ENCODE measurements at places on chromosomes 1 and 21.

DNA sequence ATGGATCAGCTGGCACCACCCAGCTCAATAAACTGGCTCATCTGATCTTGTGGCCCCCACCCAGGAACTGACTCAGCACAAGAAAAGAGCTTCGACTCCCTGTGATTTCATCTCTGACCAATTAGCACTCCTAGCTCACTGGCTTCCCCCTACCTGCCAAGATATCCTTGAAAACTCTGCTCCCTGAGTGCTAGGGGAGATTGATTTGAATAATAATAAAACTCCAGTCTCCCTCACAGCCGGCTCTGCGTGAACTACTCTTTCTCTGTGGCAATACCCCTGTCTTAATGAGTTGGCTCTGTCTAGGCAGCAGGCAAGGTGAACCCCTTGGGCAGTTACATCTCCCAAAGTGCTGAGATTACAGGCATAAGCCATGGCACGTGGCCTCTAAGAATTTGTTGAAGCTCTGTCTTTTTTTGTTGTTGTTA lies 11.8 kb upstream of the RHBDL2 start:
- DNase-seq, result no peak

DNA sequence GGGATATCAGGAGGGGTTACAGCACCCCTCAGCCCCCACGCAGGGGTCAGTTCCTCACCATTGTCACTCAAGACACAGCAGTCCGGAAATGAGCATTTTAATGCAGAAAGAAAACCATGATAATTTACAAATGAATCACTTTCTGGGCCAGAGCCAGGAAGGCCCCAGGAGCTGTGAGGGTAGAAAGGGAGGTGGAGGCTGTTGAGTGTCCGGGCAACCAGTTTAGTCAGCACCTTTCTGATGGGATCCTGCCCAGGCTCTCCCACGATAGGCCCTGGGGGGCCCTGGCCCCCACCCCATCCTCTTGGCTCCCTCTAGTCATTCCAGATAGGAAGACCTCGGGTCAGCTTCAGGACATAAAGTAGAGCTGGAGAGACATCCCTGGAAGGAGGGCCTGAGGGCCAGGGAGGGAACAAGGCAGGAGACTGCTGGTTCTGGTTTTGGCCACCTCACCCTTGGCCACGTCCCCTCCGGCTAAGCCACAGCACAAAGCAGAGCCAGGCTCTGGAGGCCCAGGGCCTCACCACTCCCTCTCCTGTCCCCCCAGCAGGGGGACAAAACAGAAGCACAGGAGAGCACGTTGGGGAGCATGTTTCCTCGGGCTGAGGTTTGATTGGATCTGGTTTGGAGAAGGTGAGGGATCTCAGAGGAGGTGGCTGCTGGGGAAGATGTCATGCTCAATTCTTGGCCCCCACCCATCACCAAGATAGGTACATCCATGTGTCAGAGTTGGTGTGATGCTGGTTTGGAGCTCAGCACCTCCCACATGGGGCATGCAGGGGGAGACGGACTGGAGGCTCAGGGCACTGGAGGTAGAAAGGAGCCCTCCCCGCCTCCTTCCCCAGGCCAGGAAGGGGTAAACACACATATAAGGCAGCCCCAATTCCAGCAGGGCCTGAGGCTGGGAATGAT lies 20.6 kb downstream of the ETNK2 start:
- DNase-seq, result peak; percentile 86

DNA sequence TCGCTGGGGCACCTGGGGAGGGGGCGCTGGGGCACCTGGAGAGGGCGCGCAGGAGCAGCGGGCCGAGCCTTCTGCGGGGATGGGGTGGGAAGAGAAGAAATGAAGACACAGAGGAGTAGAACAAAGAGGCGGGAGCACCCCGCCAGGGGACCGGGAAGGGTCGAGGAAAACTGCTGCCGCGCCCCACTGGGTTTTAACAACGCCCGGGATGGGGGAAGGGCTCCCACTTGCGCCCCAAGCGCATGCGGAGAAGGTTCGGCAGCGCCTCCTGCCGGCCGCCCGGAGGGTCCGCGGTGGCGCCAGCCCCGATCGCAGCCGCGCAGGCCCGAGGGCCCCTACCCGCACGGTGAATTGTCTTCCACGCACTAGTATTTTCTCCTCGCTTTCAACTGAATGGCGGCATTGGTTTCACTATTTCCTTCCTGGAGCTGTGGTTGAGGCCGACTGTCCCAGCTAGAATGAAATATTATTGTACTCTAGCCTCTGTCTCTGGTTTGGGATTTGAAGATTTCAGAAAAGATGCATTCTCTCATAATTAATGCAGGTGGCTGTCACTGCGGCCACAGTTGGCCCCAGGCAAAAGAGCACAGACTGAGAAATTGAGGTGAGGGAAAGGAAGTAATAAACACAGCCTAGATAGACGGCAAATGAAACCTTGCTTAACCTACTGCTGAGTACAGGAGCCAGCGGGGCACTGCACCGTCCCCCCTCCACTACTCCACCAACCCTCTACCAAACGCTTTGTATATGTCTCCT lies 57.3 kb downstream of the MAB21L3 start:
- DNase-seq, result peak; percentile 36

DNA sequence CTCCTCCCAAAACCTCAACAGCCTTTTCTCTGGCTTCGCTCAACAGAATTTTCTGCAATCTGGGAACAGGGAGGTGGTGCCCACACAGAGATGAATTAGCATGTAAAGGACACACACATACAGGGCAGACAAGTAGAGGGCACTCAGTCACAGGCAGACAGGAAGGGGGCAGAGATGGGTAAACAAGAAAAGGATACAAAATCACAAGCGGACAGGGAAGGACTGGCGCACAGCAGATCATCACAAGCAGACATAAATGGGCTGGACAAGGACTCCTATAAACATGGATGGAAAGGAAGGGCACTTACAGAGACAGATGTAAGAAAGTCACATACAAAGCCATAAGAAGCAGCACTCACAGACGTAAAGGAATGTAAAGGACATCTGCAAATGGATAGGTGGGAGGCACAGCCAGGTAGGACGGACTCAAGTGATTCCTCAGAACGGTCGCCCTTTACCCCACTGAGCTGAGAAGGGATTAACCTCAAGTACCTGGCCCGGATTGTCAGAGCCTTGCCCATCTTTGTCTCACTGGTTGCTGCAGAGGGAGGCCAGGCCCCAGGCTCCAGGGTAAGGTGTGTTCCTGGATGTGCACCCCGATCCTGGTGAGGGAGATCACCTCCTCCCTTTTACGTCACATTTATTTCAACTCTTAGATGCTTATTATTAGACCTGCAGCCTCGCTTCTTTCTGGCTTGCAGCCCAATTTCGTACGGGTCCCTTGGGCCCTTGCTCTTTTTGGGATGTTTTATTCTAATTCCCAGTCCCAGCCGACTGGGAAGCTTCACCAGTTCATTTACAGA lies 836 bp upstream of the PRCC start:
- peak; percentile 18 for DNase-seq

DNA sequence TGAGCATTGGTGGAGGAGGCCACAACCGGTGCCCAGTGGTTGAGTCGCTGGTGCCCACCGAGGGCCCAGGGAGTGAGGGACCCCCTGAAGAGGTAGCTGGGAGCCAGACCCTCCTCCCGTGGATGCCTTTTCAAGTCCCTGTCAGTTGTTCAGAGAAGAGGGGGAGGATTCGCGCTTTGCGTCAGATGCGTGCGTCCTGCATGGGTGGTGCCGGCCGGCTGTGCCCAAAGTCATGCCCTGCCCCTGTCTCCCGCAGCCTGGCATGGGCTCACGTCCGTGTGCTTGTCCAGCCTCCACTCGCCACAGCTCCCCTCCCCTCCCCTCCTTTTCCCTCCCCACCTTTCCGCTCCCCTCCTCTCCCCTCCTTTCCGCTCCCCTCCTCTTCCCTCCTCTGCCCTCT lies 45.2 kb downstream of the PRKCZ start:
- no peak for DNase-seq

DNA sequence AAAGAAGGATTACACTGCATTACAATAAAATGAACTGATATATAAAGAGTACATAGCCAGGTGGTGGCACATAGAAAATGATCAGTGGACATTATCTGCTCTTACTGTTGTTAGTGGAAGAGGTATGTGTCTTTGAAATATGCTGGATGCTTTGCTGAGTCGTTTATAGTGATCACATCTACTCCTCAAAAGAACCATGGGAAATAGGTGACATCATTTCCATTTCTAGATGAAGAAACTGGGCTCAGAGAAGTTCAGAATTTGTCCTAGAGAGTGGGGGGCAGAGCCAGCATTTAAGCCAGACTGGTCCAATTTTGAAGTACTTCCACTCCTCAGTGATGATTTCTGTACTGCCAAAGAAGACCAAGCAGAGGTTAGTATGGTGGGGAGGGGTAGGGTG lies 34.0 kb upstream of the BACH1 start:
- no peak for DNase-seq

GRCh38 chr1:29651246-29651645 lies 414.9 kb downstream of the PTPRU start:
- DNase-seq, result no peak

DNA sequence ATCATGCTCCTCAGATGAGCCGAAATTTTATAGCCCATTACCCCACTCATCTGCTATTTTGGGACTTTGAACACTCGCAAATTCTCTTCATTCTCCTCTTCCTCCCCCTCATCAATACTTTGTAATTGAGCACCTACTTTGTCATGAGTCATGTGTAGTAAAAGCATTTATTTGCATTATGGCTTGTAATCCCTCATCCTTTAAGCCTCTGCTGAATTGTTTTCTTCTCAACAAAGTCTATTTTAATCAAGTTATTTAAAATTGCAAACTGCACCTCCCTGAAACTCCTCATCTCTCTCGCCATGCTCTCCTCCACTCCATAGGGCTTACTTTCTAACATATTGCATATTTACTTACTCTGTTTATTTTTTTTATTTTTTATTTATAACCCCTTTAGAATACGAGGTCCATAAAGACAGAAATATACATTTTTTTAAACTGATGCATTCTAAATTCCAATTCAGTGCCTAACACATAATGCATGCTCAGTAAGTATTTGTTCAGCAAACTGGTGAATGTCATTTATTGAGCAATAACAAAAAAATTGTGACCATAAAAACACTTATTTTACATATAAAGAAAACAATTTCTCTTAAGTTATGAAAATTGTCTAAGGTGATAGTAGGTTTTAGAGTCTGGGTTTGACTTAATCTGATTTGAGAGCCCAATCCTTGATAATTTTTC lies 161.7 kb downstream of the FASLG start:
- no peak for DNase-seq

DNA sequence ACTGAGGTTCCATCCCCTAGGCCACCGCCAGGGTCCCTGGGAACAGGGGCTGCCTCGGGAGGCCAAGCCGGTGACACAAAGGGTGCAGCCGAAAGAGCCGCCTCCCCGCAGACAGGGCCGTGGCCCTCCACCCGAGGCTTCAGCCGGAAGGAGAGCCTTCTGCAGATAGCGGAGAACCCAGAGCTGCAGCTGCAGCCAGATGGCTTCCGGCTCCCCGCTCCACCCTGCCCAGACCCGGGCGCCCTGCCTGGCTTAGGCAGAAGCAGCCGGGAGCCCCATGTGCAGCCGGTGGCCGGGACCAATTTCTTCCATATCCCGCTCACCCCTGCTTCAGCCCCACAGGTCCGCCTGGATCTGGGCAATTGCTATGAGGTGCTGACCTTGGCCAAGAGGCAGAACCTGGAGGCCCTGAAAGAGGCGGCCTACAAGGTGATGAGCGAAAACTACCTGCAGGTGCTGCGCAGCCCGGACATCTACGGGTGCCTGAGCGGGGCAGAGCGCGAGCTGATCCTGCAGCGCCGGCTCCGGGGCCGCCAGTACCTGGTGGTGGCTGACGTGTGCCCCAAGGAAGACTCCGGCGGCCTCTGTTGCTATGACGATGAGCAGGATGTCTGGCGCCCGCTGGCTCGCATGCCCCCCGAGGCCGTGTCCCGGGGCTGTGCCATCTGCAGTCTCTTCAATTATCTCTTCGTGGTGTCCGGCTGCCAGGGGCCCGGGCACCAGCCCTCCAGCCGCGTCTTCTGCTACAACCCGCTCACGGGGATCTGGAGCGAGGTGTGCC lies 1.4 kb downstream of the KLHDC7A start:
- DNase-seq, result no peak

DNA sequence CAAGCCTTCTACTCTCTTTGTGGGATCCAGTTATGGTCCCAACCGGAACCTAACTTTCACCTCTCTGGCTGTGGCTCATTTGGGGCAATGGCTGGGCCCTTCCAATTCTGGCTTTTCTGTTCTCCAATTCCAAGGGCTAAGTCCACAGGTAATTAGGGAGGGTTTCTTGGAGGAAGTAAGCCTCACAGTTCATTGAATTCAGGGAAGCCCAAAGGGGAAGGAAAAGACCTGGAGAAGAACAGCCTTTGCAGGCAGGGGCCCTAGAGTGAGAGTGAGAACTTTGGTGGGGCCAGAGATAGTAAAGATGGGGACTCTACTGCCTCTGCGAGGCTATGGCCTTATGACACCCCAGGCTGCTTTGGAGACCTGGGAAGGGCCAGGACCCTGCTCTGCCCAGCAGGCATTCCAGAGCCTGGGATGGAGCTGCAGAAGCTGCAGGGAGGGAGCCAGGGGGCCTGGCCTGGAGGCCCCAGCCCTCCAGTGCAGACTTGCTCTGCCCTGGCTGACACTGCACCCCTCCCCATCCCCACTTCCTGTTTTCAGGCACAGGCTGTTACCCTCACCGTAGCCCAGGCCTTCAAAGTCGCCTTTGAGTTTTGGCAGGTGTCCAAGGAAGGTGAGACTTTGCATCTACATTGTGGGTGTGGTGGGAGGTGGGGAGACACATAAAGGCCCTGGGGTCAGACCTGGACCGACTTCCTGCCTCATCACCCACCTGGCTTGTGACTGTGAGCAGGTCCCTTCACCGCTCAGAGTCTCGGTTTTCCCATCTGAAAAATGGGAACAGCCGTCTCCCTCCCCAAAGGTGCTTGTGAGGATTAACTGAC lies 18.9 kb downstream of the LDLRAP1 start:
- DNase-seq, result no peak

DNA sequence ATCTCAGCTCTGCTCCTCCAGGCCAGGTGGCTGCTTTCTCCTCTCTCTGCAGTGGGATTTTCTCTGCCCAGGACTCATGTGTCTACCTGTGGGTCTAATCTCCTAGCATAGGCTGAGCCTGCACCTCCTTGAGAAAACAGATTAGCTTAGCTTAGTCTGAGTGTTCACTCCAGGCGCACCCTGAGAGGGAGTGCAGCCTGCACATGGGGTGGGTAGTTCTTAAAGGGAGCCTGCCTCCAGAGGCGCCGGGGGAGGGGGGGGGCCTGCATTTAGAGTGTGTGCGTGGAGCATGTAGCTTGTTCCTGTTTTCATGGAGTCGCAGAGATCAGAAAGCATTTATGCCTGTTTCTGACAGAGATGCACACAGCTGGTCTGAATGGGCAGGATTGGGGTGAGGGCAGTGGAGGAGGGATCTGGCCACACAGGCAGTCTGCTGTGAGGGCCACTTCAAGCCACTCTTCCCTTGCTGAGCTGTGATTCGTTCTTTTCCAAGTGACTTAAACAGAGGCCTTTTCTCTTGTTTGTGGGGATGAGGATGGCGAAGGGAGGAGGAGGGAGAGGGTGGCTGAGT lies 45.2 kb downstream of the GALNT2 start:
- DNase-seq, result no peak

DNA sequence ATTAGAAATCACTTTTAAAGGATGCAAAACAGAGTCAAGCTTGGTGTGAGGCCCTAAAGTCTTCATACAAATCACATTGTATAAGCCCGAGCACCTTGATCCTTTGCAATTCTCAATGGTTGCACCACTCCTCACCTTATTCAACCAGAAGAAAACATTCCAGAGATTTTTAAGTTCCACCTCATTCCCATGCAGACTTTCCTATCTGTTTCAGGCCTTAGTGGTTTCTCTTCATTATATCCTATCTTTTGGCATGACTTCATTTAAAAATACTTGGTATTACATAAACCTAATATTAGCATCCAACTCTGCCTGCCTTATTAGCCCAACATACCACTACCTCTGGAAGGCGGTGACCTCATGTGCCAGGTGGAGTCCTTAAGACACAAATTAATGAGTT lies 9.3 kb upstream of the GREM2 start:
- DNase-seq, result no peak

All from fibroblast of villous mesenchyme (primary cell).